ENCODE measurements at places on chromosomes 1 and 21.

- DNase-seq, result no peak
These were observed 592 bp downstream of the AGRN start for GRCh38 chr1:1020415-1021009.

GRCh38 chr1:25342846-25343245, 4.7 kb downstream of the TMEM50A start:
- DNase-seq, result no peak

DNA sequence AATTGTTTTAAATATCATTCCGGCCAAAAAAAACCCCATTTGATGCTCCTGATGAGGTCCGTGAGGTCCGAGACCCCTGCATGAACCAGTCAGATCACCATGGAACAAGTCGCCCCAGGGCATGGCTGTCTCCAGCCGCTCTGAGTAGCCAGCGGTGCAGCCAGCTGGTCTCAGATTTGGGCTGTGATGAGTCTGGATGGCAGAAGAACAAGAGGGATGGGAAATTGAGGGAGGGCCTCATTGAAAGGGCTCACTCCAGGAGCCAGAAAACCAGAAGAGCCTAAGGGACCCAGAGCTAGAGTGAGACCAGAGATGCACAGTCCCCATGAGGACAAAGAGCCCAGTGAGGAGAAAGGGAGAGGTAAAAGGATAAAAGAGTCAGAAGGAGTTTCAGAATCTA, 174.0 kb downstream of the TOMM20 start:
- DNase-seq, result no peak

GRCh38 chr1:197467881-197468280, 199.8 kb downstream of the CRB1 start:
- no peak for DNase-seq

DNA sequence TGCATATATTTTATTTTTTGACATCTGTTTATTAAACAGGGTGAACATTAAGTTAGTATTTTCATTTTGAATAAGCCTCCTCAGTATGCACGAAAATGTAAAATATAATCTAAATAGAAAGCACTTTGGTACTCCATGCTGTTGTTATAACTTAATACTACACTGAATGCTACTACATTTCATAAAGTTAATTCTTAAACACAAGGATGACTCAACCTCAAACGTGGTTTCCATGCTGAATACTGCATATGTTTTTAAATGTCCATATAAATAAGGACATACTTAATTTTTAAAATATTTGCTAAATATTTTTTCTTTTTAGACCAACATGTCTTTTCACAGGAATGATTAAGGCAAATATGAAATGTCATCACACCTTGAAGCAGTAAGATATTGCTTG, 83.9 kb downstream of the USP24 start:
- DNase-seq, result no peak

DNA sequence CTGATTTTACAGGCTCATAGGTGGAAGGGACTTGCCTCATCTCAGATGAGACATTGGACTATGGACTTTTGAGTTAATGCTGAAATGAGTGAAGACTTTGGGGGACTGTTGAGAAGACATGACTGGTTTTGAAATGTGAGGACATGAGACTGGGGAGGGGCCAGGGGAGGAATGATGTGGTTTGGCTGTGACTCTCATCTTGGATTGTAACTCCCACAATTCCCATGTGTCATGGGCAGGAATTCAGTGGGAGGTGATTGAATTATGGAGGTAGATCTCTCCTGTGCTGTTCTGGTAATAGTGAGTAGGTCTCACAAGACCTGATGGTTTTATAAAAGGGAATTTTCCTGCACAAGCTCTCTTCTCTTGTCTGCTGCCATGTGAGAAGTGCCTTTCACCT, 20.8 kb downstream of the SCYL3 start:
- DNase-seq, result no peak

DNA sequence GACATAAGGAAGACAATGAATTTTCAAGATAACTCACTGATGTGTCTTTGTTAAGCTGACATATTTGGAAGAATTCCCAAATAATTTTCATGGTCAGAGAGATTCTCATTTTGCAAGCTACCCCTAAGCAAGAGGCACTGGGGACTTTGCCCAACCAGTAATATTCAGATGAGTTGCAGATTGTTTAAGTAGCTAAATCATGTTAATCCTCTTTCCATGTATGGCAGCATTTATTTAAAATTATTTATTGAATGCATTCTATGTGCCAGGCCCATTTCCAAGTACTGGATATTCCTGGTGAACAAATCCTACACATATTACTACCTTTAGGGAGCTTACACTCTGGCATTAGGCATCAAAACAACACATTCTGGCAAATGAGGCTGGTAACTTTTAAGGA, 56.5 kb upstream of the BACH1 start:
- no peak for DNase-seq

DNA sequence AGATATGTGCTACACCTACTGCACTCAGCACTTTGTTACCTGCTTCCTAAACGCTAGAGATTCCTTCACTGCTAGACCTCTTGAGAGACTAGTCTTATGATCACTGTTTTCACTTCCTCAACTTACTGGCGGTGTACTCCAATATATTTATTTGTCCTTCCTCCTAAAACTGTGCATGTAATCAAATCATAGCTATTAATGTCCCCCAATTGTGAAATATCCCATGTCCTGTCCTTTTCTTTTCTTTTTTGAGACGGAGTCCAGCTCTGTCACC, 3.4 kb downstream of the SOAT1 start:
- DNase-seq, result no peak

DNA sequence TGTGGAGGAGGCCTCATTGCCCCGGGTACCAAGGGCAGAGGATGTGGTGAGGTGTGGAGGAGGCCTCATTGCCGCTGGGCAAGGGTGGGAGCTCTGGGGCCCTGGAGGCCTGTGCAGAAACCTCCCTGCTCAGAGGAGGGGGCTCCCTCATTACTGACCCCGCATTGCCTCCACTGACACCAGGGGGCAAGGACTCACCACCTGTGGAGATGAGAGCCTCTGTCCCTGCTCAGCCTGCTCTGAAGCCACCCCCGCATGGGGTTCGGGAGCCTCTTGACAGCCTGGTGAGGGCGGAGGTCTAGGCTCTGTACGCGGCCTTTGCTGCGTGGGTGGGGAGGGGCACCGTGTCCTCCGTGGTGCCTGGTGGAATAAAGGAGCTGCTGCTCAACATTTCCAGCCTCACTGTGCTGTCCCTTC, 95.0 kb upstream of the COL6A1 start:
- no peak for DNase-seq

DNA sequence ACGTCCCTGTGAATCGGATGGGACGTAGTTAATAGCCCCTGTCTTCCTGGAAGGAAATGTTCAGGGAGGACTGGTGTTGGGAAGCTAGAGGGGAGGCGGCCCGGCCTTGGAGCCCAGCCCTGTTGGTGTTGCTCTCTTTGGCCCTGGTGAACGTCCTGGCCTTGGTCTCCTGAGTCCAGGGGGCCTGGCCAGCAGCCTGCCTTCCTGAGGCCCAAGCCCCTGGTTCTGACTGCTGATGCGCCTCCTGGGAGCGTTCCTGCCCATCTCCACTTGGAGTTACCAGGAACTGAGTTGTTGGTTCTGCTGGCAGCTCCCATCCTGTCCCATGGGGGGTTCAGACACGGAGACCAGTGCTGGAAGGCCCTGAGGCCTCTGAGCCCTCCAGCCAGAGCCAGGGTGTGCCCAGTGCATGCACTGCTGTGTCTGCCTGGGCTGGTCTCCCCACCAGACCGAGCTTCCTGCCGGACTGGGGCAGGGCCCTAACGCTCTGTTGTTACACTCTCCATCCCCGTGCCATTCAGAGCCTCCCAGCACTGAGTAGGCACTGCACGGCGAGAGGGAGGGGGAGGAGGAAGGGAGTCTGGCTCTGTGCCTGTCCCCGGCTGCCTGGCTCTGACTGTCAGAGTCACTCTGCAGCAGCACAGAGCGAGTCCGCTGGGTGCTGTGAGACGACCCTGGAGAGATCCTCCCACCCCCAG, 382.5 kb upstream of the VAMP3 start:
- DNase-seq, result peak; percentile 69
